ENCODE measurements at places on chromosomes 7 and 10.

- DNase-seq = no peak
These were observed 56.0 kb downstream of the SH3PXD2A start for GRCh38 chr10:103799341-103799740.

- DNase-seq = no peak
These were observed 8.2 kb downstream of the INPP5A start for GRCh38 chr10:132545659-132546367.

DNA sequence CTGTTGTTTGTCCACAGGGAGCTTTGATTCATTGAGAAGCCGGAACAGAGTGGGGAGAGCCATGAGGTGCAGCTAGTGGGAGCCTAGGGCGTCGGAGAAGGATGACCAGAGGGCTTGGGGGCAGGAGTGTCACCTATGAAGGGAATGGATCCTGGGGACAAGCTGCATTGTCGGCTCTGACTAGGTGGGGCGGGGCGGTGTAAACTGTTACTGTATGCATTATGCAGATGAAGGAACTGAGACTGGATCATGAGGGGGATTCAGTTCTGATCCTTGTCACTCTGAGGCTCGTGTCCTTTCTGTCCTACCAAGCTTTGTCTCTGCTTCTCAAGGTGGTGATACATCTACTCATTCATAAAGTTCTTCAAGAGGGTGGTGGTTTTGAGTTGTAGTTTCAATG, 39.9 kb upstream of the MMD2 start:
- DNase-seq = no peak

GRCh38 chr10:13268841-13269240, 31.0 kb downstream of the PHYH start:
- DNase-seq = no peak

- no peak for DNase-seq
These were observed 107.5 kb downstream of the DOCK1 start for GRCh38 chr10:127012769-127013152.

- no peak for DNase-seq
These were observed 48.3 kb downstream of the PROSER2 start for GRCh38 chr10:11871466-11871865.

DNA sequence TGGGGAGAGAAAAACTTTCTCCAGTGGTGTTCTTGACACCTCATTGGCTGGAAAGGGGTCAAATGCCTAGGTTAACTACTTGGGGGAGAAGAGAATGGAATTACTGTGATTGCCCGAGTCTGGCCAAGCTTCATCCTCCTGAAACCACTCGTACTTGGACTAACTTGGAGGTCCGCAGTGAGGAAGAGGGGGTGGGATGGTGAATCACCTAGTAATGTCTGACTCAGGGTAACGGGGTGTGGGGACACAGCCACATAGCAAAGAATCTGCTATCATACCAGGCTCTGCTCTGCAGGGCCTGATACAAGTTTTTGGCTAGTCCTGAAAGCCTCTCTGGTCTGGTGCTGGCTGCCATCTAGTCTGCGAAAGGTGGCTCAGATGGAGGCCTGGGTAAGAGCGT, 190.9 kb downstream of the RPS24 start:
- DNase-seq = no peak

DNA sequence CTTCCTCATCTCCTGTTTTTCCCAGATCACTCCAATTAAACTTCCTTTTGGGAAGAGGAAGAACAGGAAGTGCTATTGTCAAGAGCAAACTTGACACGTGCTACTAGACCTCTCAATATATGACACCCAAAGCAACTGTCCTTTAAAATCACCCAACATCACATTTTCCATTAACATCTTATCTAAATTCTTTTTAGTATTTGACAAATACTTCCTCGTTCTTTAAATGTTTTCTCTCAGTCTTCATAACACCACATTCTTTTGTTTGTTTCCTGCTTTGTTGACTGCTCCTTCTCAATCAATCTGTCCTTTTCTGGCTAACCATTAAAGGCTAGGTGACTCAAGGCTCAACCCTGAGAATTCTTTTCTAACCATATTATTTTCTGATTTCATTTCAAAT, 7.1 kb upstream of the TFPI2 start:
- no peak for DNase-seq

DNA sequence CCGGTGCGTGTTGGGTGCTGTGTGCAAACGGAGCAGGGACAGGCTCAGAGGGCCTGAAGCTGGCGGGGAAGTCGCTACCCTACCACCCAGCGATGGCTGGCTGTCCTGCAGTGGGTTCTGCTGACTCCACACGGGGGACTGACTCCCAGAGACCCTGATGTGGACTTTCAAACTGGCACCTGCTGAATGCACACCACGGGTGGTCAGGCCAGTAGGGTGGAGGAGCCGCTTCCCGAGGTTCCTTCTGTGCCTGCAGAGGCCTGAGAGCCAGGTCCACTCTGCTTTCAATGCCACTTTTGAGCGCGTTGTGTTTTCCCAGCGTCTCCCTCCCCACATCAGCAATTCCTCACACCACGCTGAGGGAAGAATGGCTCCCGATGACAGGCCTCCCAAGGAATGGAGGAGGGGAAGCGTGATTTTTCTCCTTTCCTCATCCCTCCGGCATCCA, 135.3 kb downstream of the ADARB2 start:
- no peak for DNase-seq

- no peak for DNase-seq
These were observed 35.4 kb upstream of the PODXL start for GRCh38 chr7:131591687-131592319.

- no peak for DNase-seq
These were observed 18.1 kb downstream of the SAMD8 start for GRCh38 chr10:75129537-75129936.

- DNase-seq = no peak
These were observed 196.9 kb downstream of the GRID1 start for GRCh38 chr10:86169506-86170254.

DNA sequence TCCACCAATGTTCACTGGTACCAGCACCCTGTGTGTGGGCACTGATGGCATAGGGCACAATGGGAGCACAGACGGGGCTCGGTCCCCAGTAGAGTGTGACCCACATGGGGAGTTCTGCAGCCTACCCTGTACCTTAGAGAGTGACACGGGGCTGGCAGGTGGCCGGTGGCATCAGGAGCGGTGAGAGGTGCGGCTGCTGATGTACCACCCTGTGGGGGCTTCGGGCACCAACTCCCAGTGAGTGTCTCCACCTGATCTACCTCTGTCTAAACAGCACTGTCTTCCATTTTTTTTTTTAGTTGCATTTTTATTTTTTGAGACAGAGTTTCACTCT, 4.1 kb downstream of the JAKMIP3 start:
- no peak for DNase-seq

DNA sequence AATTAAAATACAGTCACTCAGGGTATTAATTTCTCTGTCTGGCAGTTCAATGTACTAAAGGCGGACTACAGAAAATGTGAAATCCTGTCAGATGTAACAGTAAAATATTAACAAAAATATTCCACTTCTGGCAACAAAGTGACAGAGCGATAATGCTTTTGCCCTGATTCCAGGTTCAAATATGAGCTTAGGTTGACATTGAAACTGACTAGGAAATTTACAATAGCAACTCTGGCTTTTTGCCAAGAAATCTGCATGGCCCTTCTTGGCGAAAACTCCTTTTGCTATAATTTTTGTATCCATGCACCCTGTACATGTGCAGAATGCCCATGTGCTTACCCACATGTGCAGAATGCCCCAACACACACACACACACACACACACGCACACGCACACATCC, 552.2 kb downstream of the MDFIC start:
- DNase-seq = no peak

GRCh38 chr7:72080341-72080766, 331.8 kb downstream of the CALN1 start:
- DNase-seq = no peak

DNA sequence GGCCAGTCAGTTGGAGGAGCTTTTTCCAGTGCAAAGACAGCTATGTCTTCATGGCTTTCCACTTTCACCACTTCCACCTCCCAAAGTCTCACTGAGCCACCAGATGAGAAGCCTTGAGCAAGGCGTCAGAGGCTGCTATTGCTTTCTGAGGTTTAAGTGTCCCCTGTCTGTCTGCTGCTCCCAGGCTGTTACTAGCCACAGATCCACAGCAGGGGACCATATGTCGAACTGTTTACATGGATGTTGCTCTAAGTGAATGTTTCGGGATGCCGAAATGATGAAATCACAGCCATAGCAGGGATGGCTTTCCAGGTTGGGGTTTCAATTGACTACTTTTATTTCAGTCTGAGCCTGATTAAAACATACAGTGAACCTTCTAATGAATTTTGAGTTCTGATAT, 88.5 kb downstream of the AVL9 start:
- DNase-seq = no peak

- DNase-seq = no peak
These were observed 101.5 kb downstream of the TRIL start for GRCh38 chr7:28856656-28857055.

- no peak for DNase-seq
These were observed 241.3 kb downstream of the FANK1 start for GRCh38 chr10:126137562-126138221.

Measured in CD4-positive, alpha-beta T cell treated with Interferon alpha-2 for 1 hour (primary cell).